ENCODE measurements at places on chromosomes 1 and 21. TPM values are rescaled to one million over a fixed set of nuclear protein-coding genes. Genes with fewer than 3 reads are reported as not detected.
A peak's percentile ranks its signal among the peaks of the same experiment; 100 is the strongest.

Gene FHAD1
- total RNA-seq: not detected

Gene TSPAN1
- total RNA-seq: 0.18 TPM

DNA sequence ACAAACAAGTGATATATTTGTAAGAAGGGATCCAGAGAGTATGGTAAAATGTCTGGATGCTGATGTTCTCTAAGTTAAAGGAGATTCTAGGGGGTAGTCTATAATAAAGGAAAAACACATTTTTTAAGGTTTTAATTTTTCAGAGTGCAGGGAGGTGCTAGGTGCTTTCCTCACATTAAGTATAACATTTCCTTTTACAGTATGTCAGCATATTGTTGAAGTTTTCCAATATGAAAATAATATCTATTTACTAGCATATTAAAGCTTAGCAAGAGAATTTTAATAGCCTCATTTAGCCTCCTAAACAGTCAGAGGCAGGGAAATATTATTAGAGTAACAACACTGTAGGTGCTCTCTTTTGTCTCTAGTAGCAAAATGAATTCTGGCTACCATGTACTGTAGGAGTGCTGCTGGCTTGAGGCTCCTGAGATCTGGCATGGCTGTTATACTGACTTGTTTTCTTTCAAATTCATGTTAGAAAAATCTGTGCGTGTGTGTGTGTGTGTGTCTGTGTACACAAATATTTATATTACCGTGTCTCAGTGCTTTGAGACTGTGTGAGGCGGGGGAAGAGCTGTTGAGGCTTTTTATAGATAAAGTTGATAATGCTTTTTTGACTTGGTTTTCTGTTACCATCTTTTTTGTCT lies 71.0 kb downstream of the POU2F1 start:
- peak; percentile 38 for DNase-seq

Gene CLDN17
- total RNA-seq: not detected

GRCh38 chr1:206666031-206666561 lies 18.6 kb upstream of the MAPKAPK2 start:
- DNase-seq: no peak

Gene KISS1
- total RNA-seq: 11.7 TPM

DNA sequence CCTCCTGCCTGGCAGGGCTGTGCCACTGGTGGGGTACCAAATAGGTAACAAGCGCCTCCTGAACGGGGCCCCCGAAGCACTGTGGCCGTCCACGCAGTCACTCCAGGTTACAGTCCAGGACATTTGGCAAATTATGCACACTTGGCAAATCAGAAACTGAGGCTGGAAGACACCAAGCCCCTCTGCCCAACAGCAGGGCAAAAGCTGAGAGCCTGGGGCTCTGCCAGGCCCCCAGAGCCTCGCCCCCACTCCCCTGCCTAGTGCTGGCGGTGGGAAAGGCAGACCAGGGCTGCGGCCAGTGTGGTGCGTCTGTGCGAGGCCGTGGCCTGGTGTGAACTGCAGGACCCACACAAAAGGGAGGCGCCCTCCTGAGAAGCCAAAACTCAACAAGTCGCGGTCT lies 9.4 kb downstream of the PANK4 start:
- no peak for DNase-seq

GRCh38 chr1:25612421-25612820 lies 4.2 kb upstream of the MAN1C1 start:
- DNase-seq: no peak

- no peak for DNase-seq
Observed at GRCh38 chr1:59125676-59126320, 171.1 kb upstream of the FGGY start.

- no peak for DNase-seq
Observed at GRCh38 chr1:46523496-46524353, 27.7 kb downstream of the KNCN start.

DNA sequence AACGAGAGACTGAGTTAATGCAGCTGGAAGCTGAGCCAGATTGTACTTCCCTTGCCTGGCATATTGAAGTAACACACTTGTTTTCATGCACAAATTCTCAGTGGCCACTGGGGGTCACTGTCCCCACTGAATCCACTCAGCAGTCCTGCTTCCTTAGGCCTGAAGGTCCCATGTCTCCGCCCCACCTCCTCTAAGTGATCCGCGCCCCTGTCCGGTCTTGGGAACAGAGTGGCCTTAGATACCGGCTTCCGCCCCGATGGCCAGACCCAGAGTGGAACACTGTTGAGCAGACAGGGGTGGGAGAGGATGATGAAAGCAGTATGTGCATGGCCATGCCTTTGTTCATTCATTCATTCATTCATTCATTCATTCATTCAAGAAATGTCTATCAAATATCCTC lies 34.8 kb downstream of the CHAF1B start:
- DNase-seq: peak; percentile 92

GRCh38 chr1:210332719-210333398 lies 4.2 kb downstream of the HHAT start:
- DNase-seq: no peak

DNA sequence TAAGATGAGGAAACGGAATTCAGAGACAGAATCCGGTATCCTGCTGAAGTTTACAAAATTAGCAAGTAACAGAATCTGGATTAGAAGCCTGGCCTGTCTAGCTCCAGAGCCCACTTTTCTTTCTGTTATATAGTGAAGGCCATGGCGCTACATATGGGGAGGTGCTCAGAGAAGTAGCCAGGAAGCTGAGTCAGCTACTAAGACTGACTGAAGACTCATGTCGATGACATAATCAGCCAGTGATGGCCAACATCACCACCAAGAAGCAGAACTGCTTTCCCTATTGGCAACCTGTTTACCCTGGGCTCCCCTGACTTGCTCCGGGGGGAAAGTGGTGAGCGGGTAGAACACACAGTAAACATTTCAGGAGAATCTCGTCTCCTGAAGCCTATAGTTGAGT lies 18.8 kb downstream of the LRRC52 start:
- no peak for DNase-seq

- DNase-seq: no peak
Observed at GRCh38 chr1:209522826-209523225, 60.7 kb upstream of the CAMK1G start.

GRCh38 chr1:150561254-150561973 lies 12.2 kb downstream of the ADAMTSL4 start:
- DNase-seq: peak; percentile 99

DNA sequence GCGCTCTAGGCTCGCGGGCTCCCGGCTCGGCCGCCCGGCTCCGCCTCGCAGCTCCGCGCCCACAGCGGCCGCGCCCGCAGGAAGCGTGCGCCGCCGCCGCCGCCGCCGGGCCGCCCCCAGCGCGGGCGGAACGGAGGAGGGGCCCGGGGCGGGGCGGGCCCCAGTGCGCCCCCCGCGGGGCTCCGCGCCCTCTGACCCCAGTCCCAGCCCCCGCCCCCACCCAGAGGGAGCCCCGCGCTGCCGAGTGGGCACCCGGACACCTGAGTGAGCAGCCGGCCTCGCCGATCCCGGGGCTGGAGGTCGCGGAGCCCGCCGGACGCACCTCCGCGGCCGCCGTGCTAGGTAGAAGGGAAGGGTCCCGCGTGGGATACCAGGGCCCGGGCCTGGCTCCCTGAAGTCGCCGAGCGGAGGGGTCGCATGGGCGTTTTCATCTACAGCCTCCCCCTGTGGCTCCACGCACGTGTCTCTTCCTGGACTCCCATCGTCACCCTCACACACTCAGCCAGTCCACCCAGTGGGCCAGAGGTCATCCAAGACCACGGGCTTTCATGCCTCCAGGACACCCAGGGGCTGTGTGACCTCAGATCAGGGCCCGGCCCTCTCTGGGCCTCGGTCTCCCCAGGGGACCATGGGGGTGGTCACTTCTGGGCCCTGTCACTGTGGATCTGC lies at the start of gene SDC3:
Gene SDC3, minus strand, starts transcription at position 63 of the 669 bp plus-strand sequence. CDS start 172 bp downstream, outside the sequence.
- no peak for DNase-seq

Gene ARHGAP29
- total RNA-seq: 45.3 TPM

Gene CRYAA
- total RNA-seq: not detected

Gene ADAM30
- not detected for total RNA-seq

DNA sequence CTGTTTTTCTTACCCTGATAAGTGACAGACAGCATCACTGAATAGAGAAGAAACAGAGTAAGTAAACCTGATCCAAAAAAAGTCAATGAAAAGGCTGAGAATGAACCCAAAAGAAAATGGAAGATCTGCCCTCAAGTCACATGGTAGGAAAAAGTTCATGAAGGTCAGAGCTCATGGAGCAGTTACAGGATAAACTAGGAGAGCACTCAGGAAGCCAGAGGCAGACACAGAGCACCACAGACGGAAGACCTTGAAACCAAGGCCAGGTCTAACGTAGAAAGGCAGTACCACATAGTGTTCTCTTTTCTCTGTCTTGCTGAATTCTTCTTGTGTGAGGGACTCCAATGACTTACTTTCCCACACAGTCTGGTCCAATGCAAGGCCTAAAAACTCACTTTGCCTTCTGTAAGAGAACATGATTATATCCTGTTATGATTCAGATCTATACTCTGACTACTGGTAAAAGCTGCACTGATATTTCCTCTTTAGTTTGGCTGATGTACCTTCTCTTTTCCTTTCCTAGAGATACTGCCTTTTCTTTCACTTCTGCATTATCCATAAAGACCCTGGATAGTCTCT lies 40.8 kb downstream of the RTCA start:
- DNase-seq: no peak

Data from IMR-90 (cell line).